DMS79 (cell line): ENCODE measurements at places on chromosomes 11 and 22.

DNA sequence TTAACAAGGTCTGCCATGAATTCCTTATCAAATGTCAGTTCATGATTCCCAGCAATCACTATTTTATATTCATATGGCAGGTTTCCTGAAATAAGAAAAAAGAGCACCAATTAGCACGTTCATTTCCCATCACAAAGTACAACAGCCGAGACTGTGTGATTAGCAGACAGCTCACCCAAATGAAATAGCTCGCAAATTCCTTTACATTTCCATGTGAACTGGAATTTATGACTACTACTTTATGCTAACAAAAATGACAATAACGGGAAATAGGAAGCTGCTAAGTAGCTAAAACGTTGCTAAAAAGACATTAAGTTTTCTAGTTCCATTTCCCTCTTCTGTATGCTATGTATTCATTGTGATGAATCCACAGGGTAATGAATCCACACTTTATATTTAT is 90.7 kb downstream of the MPPED2 start:
- DNase-seq, result no peak

GRCh38 chr11:13269775-13270174 is 7.8 kb upstream of the BMAL1 start:
- no peak for DNase-seq

GRCh38 chr11:126510621-126511370 is 155.3 kb downstream of the ST3GAL4 start:
- DNase-seq, result no peak

DNA sequence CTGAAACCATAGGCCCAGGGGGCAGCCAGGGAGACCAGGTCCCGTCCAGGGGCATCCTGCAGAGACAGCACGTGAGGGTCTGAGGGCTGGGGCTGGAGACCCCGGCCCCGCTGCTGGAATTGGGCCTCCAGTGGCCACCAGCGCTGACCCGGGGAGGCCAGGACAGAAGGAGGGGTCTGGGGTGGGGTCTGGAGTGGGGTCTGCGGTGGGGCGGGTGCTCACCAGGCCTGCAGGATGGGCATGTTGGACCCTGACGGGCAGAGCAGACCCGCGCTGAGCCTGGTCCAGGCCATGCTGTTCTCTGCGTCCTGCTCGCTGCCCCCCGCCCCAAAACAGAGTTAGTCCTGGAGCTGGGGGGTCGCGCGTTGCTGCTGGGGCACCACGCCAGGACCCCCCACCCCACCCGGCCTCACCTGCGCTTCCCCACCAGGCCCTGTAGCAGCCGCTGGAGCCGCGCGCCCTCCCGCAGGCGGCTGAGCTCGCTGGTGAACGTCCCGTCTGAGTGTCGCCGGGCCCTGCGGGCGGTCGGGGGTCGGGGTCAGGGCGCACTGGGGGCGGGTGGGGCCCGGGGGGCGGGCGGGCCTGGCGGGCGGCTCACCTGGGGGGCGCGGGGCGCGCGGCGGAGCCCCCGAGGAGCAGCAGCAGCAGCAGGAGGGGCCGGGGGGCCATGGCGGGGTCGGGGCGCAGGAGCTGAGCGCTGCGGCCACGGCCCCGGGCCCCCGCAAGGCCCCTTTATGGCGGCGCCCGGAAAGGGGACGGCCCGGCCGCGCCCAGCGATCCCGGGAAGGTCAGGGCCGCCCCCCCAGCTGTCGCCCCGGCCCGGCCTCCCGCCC is at the start of gene SCT:
Gene SCT, minus strand, starts transcription at position 707 of the 833 bp plus-strand sequence. Its CDS starts 38 bp downstream, at position 669.
- DNase-seq, result no peak

- no peak for DNase-seq
Observed at GRCh38 chr11:1438261-1438966, 48.2 kb downstream of the MOB2 start.

DNA sequence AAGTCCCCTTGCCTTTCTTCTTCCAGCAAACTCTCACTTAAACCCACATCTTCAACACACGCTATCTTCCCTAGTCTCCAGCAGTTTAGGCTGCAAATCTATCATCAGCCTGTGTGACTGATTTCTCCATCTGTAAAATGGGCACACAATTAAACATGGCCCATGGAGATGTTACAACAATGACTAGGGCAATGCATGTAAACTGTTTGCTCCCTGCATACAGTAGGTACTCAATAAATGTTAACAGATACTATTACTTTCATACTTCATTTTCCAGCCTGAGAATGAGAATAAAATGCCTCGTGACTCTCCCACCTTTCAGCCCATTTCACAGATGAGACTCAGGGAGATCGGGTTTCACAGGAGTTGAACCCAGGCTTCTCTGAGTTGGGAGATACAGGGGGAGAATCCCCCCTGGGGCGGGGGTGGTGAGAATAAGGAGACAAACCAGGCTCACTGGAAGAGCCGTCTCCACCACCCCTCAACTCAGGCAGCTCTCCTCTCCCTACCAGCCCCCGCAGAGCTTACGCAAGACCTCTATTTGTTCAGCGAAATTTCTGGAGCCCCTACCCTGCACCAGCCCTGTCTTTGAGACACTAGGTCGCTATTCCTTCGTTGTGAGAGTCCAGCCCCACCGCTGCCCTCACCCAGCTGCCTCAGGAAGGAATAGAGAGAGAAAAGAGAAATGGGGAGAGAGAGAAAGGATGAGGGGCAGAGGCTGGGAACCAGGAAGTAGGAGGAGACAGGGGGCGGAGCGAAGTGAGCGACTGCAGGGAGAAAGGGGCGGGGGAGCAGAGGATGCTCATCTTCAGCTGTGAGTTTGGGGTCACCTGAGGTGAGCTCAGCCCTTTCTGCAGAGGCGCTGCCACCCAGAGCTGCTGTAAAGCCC is 42.1 kb upstream of the KLHL35 start:
- no peak for DNase-seq

GRCh38 chr22:29806196-29806595 is 31.9 kb downstream of the ASCC2 start:
- DNase-seq, result no peak

GRCh38 chr22:48104766-48105165 is 1342.3 kb downstream of the TBC1D22A start:
- no peak for DNase-seq
